Stimulated activated CD4-positive, alpha-beta T cell treated with anti-CD3 and anti-CD28 coated beads, Interleukin-1b, Interleukin-23, amount 100 ng/mL, for 1 hour (primary cell): ENCODE measurements at places on chromosomes 2 and 18.

- no peak for DNase-seq
These were observed 28.5 kb downstream of the UXS1 start for GRCh38 chr2:106165561-106165960.

DNA sequence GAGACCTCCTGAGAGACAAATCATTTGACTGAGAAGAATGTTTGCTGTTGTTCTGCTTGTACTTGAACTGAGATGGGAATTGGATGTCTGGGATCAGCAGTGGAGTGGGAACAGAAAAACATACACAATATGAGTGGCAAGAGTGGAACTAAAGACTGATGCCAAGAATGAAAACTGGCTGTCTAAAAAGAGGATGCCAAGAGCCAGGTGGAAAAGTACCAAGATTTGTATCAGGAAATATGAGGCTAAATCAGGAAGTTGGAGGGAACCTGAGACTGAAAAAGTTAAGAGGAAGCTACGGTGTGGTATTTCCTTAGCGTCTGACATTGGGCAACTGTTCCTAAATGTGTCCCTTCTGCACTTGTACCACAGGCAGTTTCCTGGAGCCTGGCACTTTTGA is 440.9 kb upstream of the CELF4 start:
- DNase-seq, result no peak

- DNase-seq, result no peak
These were observed 1.8 kb downstream of the REL start for GRCh38 chr2:60882971-60883753.

DNA sequence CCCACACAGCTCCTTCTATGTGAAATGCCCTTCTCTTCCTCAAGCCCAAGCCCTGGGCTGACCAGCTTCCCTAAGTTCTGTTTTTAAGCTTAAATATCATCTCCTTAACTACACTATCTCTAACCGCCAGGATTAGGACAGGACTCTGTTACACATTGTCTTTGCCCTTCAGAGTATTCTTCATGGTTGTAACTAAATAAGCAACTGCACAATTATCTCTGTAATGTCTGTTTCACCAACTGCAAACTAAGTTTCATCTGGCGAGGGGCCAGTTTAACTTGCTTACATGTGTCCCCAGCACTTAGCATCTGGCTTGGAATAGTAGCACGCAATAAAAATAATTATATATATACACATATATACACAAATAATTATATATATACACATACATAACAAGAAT is 1.1 kb upstream of the ERMN start:
- DNase-seq, result no peak
